Stimulated activated CD4-positive, alpha-beta T cell treated with anti-CD3 and anti-CD28 coated beads, Interleukin-2, amount 100 ng/mL, for 48 hours (primary cell): ENCODE measurements at places on chromosomes 12 and 14.
A peak's percentile ranks its signal among the peaks of the same experiment; 100 is the strongest.

- no peak for DNase-seq
Measured at GRCh38 chr12:88432531-88433490, 147.5 kb downstream of the KITLG start.

DNA sequence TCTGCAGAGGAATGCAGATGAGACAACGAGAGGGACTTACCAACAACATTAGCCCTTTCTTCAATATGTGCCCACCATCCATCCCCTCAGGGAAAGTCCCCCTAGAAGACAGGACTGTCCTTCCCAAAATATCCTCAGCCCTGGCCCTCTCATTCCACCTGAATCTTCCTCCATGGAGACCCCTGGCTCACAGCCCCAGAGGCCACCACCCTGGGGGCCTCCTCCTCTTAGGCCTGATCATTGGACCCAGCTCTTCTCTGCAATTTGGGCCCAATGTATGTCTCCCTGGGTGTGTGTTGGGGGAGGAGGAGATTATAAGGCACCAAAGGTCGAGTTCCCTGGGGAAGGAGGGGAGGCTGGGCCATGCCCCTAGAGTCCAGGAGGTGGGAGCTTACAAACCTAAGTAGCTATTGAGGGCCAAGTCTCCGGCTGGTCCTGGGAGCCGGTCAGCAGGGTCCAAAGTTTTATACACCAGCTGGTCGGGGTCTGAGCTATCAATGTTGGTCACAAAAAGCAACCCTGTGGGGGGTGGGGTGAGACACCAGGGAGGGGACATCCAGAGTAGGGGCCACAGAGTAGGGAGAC is 8.1 kb downstream of the ITGA7 start:
- DNase-seq, result no peak

GRCh38 chr14:48900565-48900964 is 685.6 kb downstream of the RPS29 start:
- DNase-seq, result no peak

DNA sequence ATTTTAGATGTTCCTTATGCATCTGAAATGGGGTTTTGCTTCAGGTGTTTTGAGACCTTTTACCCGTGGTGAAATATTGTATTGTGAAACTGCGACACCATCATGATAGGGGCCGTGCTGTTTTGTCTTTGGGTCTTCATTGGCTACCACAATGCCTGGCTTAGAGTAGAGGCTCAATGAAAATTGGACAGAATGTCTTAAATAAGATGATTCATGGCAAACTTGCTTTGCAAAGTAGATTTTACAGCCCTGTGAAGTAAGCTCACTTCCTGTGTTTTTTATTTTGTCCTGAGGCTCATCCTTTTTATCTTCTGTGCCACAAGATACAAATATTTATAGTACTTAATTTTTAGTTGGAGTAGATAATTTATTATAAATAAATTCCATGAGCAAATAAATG is 111.3 kb upstream of the FRMD6 start:
- DNase-seq, result no peak

DNA sequence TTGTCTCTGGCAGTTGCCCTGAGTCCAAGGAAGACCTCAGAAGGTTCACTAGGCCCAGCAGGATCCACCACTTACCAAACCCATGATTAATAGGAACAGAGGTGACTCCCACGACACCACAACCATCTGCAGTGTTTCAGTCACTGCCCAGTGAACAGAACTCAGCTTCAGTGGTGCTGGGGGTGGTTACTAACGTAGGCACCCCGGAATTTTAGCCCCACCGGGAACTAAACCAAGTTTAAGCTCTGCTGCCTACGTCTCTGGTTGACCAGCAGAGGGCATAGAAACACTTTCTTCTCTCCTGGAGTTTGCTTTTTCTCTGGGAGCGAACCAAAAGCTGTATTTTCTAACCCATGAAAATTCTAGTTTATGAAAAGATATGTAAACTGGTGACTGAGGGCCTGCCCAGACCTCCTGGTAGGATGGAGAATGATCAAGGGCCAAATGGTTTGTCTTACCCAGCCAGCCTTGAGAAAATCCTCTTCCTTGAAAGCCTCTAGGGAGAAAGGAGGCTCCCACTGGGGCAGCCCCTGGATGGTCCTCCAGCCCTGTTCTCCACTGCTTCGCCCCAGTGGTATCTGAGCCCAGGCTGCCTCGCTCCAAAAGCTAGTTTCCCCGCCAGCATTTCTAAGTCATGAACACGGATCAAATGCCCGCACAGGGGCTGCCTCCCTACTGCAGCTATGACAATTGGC is 379.8 kb downstream of the DPF3 start:
- peak; percentile 7 for DNase-seq

GRCh38 chr12:58776144-58776543 is 144.2 kb downstream of the LRIG3 start:
- no peak for DNase-seq

- DNase-seq, result no peak
Measured at GRCh38 chr14:76112889-76113624, 38.7 kb upstream of the GPATCH2L start.

DNA sequence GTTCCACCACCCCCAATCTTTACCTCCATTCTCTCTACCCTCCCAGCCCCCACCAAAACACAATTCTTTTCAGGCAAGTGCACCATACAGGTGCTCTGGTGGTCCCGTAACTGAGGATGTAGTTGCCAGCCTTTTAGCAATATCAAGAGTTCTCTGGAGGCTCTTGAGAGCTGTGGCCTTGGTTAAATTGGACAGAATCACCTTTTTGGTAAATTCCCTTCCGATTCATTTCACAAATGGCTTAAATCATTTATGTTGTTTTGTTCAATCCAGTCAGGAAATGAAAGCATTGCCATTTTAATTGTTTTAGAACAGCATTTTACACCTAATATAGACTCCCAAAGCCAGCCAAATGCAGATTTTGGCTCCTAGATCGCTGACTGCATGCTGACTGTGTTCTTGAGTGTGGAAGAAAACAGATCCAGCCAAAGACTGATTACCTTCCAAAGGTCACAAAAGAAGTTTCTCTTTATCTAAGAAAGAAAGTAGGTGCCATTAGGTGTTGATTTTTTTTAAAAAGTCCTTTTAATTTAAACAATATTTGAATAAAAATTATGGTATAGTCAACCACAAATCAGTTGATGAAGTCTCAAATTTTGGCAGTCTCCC is 25.6 kb downstream of the CRADD start:
- no peak for DNase-seq

GRCh38 chr14:50362764-50363713 is 33.6 kb downstream of the CDKL1 start:
- peak; percentile 13 for DNase-seq

GRCh38 chr12:128557231-128557630 is 266.5 kb downstream of the SLC15A4 start:
- DNase-seq, result no peak

- DNase-seq, result no peak
Measured at GRCh38 chr12:132456944-132457495, 32.9 kb upstream of the FBRSL1 start.

DNA sequence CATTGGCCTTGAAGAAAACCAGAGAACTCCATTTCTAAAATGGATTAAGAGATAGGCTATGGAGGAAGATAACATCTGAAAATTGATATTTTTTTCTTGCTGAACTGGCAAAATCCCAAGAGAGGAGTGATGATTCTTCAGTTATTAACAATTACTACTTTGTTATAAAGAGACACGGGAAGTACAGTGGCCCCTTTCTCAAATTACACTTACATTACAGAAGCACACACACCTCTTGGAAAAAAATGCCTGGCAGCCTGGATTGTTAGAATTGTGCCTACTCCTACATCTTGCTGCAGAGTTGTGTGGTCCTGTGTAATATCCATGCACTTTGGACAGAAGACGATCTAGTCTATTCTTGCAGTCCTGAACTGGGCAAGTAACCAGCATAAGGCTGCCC is 71.7 kb downstream of the TGFB3 start:
- no peak for DNase-seq

- no peak for DNase-seq
Measured at GRCh38 chr12:7021956-7022355, 3.7 kb upstream of the LPCAT3 start.

- DNase-seq, result peak; percentile 35
Measured at GRCh38 chr14:65704850-65705249, 292.3 kb downstream of the FUT8 start.

DNA sequence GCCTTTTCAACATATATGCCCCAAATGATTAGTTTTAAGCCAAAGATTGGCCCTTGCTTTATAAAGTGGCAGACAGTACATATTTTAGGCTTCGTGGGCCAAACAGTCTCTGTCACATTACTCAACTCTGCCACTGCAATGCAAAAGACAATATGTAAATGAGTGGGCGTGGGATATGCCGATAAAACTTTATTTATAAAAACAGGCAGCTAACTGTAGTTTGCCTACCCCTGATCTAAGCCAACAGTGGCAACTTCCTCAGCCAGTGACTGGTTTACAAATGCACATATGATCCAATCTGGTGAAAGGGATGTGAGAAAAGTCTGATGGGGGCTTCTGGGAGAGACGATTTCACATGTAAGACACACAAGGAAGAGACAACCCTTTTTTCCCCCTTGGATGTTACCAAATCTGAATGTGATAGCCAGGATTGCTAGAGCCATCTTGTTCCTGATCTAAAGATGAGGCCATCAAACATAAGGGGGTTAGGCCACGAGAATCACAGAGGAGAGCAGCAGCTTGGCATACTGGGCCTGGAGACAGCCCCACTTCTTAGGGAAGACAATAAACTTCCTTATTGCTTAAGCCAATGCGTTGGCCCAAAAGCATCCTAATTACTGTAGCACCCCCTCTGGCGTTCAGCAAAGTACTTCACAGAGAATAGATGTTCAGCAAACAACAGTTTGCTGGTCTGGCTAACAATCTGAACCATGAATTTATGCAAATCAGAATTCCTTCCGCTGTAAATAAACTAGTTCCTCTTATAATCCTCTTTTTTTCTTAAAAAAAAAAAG is 75.2 kb upstream of the TMCC3 start:
- DNase-seq, result no peak

- DNase-seq, result no peak
Measured at GRCh38 chr14:31541702-31542101, 19.5 kb upstream of the NUBPL start.

DNA sequence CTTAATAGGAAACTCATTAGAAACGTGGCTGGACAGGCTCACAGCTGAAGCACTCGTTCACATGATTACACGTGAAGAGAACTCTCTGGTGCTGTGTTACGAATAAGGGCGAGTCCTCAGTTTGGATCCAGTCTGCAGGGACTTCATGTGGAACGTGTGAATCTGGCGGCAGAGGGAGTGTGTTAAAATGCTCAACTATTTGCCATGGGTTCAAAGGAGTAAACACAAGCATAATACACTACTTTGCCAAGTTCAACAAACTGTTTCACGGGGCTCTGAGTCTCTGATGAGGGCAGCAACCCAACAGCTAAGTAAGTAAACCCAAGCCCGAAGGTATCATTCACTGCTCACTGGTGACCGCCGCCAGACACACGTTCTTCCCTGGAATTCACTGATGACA is 42.4 kb downstream of the NUAK1 start:
- DNase-seq, result no peak

- no peak for DNase-seq
Measured at GRCh38 chr12:40889329-40889728, 197.1 kb downstream of the CNTN1 start.

DNA sequence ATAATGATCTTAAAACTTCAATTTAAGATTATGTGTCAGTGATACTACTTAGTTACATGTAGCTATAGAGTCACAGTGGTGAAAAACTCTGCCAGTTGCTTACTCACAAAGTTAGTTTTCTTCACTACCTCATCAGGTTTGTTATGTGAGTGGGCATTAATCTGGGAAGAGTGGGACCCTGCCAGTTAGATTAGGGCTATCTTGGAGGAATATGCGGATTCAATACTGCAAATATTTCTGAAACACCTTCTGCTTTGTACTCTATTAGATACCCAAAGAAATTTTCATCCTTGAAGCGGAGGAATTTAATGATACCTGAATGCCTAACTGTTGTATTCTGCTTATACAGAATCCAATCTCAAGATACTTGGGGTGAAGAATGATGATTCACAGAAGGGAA is 25.1 kb downstream of the ZNF268 start:
- DNase-seq, result no peak

DNA sequence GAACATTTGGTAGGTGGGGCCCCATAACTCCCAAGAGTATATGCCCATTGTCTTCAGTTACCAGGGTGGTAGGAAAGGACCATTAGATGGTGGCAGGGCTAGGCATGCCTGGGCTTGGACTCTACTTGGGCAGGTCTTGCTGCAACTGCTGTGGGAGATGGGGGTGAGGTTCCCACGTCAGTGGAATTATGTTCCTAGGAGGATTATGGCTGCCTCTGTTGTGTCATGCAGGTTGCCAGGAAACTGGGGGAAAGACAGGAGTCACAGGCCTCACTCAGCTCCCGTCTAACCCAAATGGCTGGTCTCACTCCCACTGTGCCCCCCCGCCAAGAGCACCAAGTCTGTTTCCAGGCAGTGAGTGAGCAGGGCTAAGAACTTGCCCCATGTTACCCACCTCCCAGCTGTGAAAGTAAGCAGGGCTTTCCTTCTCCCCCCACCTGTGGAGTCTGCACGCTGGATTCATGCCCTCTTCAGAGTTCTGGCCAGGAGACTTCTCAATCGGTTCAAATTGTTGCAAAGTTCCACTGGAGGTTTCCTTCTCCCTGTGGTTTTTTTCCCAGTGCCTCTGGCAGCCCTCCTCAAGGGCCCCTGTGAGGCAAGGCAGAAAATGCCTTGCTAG is 337.5 kb downstream of the CCDC91 start:
- no peak for DNase-seq

- DNase-seq, result no peak
Measured at GRCh38 chr12:19620222-19620621, 180.9 kb downstream of the AEBP2 start.

GRCh38 chr14:99516156-99516870 is 35.1 kb downstream of the CCNK start:
- no peak for DNase-seq

GRCh38 chr12:74401035-74401434 is 136.6 kb upstream of the ATXN7L3B start:
- no peak for DNase-seq

- no peak for DNase-seq
Measured at GRCh38 chr14:74891870-74892269, 10.2 kb downstream of the DLST start.

GRCh38 chr12:117121441-117121840 is 22.2 kb upstream of the TESC start:
- DNase-seq, result no peak

GRCh38 chr14:23582906-23583760 is 4.5 kb upstream of the JPH4 start:
- no peak for DNase-seq

DNA sequence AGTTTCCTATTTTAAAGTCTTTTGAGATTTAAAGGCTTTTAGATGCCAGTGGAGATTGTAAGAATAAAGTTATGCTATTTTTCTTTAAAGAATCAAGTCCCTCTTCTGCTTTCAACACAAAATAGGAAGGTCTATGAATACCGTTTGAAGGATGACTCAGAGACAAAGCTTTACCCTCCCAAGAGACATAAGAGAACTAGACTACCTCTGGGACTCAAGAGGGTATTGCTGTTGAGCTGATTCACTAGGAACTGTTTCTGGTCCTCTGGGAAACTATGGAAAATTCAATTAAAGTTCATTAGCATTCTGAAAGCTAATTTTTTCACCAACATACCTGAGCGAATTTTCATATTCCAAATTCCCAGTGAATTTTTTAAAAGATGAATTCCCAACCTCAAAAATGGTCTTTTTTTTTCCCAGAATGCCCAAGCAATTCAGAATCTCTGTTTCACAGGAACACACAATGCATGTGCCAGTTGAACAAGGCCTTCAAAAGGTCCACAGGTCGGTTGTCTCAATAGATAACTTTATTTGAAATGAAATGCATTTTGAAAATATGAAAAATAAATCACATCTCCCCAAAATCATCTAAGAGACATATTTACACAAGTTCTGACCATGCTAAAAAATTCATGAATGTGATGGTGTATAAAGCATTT is 6.5 kb downstream of the PHLDA1 start:
- no peak for DNase-seq

- no peak for DNase-seq
Measured at GRCh38 chr14:69481815-69482568, 2.5 kb upstream of the PLEKHD1 start.
